ENCODE measurements at places on chromosomes 3 and 15.

GRCh38 chr3:62529230-62529629 lies 155.9 kb upstream of the FEZF2 start:
- DNase-seq = no peak

DNA sequence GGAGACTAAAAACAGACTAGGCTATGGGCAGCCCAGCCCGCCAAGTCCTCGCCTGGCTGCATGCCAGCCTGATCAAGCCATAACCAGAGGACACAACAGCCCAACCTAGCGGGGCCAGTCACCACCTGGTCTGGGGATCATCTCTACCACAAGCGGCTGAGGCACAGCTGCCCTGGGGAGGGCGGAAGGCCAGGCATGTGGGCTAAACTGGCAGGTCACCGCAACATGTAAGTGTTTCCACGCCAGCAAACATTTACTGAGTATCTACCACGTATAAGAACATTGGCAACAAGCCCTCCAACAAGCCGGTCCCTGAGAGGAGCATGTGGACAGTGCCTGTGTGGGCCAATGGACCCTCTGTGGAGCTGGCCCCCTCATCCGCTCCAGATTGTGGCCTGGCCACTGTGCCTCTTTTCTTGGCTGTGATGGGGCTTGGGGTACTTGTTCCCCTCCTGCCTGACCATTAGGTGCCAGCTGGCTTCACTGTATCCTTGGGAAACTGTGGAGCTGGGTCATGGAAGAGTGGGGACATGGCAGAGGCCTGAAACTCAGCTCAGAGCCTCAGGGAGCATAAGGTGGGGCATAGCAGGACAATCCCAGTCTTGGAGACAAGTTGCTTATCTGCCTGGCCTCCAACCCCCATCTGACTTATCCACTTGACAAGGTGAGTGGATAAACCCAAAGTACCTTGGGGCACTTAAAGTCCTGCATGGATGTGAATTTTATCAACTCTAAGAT lies 9.0 kb downstream of the UBXN7 start:
- DNase-seq = no peak

DNA sequence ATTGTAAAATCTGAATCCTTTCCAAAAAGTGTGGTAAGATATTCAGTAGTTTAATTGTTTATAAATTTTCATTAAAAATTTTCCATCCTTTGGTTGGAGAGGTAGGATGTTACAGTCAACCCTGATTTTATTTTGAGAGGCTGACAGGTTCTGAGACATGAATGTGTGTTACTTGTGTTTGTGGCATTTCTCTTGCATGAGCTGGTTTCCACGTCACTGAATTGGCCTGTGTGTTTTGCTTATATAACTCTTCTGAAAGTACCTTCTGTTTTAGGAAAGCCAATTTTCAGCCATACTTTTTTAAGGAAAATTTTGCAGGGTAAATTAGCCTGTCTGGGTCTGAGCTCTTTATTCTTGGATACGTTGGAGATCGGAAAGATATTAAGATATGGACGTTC lies 30.7 kb downstream of the PXYLP1 start:
- no peak for DNase-seq

DNA sequence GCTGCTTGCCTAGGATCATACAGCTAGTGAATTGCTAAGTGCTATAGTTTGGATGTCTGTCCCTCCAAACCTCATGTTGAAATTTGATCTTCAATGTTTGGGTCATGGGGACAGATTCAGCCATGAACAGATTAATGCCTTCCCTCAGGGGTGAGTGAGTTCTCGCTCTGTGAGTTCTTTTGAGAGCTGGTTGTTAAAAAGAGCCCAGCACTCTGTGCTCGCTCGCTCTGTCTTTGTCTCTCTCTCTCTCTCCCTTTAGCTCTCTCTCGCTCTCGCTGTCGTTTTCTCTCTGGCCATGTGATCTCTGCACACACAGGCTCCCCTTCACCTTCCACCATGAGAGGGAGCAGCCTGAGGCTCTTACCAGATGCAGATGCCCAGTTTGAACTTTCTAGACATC lies 14.9 kb downstream of the TRH start:
- DNase-seq = no peak

DNA sequence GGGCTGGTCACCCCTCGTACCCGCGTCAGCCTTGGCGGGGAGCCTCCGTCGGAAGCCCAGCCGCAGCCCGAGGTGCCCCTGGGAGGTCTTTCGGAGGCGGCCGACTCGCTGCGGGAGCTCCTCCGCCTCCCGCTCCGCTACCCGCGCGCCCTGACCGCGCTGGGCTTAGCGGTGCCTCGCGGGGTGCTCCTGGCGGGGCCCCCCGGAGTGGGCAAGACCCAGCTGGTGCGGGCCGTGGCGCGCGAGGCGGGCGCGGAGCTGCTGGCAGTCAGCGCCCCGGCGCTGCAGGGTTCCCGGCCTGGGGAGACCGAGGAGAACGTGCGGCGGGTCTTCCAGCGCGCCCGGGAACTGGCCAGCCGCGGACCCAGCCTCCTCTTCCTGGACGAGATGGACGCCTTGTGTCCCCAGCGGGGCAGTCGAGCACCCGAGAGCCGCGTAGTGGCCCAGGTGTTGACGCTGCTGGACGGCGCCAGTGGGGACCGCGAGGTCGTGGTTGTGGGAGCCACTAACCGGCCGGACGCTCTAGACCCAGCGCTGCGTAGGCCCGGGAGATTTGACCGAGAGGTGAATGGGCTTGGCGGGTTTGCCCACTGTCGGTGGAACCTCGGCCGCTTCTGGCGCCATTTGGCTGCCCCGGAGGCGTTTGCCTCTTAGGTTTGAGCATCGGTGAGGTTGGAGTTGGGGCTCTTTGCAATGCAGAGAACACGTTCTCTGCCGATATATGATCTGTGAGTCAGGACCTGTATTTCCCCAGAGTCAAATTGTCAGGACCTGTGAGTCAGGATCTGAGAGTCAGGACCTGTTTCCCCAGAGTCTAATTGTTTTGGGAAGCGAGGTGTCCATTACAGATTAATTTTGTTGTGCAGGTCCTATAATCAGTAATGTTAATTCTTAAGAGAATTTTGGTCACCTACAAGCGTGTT lies 24.9 kb upstream of the GATM start:
- DNase-seq = peak; percentile 12

GRCh38 chr15:24076090-24076784 lies 389.1 kb upstream of the NDN start:
- no peak for DNase-seq

- DNase-seq = no peak
Observed at GRCh38 chr3:136149667-136150066, 46.5 kb downstream of the MSL2 start.

DNA sequence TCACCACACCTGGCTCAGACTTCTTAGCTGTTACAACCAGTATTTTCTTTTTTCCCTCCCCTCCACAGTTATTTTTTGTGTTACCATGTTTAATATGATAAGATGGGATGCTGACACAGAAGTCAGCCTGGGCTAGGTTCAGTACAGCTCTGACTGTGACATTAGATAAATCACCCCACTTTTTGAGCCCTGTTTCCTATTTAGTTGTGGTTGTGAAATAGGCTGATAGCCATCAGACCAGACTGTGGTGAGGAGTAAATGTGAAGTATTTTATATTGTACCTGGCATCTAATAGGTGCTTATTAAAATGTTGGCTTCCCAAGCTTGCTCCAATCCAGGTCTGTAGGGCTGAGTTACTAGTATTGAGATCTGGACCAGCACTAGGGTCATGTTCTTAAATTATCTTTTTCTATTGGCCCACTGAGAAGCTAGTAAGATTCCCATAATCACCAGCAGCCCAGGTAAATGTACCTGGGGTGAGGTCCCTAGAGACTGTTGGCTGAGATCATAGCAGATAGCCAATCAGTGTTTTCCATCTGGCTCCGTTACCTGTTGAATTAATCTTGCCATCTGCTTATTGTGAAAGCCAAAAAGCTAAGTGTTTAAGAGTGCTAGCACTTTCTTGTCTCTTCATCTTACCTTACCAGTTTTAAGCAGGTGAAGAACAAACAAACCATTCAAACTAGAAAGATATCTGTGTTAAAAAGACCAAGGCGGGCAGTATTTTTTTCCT lies 61.0 kb downstream of the CCK start:
- DNase-seq = no peak

GRCh38 chr3:127768346-127769008 lies 53.8 kb downstream of the MGLL start:
- DNase-seq = no peak

DNA sequence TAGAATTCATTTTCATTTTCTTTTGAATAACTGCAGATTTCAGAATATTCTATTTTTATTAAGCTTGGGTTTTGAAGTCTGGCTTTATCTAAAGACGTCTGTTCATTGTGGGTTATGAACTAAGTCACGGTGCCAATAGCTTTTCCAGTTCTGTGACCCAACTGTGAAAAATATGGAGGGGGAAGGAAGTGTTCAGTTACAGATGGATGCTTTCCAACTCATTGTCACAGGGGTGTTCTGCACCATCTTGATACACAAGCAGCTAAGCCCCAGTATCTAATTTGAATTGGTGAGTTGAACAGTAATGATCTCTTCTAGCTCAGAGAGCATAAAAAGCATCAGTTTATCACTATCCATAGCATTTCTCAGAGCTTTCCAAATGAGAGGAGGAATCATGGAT lies 710.6 kb downstream of the EDEM1 start:
- no peak for DNase-seq

- no peak for DNase-seq
Observed at GRCh38 chr15:88882785-88883184, 12.6 kb downstream of the HAPLN3 start.

- no peak for DNase-seq
Observed at GRCh38 chr3:23000371-23000770, 202.8 kb upstream of the UBE2E2 start.

- DNase-seq = no peak
Observed at GRCh38 chr3:49717959-49718857, 1.3 kb downstream of the AMIGO3 start.

GRCh38 chr3:149368674-149369497 lies 8.6 kb downstream of the TM4SF1 start:
- no peak for DNase-seq

DNA sequence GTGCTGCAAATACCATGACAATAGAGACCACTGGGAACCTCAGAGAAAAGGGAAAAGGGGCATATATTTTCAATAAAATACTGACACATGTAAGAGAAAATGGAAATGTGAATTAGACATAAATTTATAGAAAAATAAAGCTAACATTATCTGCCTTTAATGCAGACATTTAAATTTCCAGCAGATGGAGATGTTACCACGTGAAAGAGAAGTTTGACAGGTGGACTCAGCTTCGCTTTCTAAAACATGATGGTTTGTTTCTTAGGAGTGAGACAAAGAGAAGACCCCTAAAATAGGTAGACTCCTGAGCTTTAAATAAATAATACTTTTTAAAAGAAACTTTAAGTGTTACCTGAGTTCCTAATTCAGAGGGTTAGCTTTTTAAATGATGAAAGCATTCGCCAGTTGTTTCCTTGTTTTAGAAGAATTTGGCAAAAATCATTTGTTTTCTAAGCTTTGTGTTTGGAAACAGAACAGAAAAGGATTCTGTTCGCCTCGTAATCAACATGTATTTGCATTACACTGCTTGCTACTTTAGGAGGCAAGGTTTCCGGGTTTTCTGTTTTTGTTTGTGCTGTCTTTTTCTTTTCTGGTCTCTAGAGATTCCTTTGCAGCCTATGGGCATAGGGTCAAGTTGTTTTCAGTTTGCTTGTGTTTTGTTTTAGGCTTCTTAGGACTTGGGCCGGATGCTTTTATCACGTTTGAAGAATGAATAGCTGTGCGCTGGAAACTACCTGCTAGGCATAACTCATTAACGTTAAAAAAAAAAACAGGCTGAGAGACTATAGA lies 271.4 kb downstream of the THSD4 start:
- DNase-seq = no peak

GRCh38 chr15:74300057-74300795 lies 64.1 kb downstream of the CCDC33 start:
- no peak for DNase-seq

DNA sequence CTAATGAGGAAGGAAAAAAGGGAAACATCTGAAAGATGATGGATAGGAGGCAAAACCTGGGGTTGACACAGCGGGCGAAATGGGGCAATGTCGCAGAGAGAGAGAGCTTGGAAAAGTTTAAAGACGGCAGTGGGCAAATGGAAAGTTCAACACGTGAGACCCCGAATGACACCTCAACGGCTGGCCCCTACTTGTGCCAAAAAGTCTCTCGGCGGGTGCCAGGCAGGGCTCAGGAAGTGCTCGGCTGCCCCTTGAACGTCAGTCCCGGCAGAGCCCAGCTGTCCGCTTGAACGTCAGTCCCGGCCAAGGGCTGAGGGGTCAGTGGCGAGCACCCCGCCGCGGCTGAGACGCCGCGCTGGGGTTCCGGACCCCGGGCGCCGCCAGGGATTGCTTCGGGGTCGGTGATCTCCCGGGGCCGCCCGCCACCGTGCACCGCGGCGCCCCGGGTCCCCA lies 658 bp downstream of the EOGT start:
- peak; percentile 28 for DNase-seq

DNA sequence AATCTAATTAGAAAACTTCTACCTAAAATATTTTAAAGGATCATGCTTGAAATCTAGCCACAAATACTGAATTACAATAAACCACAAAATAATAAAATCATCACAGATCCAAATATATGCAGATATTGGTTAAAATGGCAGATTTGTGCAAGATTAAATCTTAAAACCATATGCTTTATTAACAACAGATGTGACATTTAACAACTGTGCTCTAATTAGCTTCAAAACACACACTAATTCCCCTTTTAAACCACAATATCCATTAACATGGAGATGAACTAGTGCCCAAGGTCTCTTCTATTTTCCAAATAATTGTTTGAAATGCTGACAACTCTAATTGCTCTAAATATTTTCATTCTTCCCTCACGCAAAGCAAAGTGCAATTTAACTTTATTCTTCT lies 1530.3 kb downstream of the SI start:
- no peak for DNase-seq

- no peak for DNase-seq
Observed at GRCh38 chr3:148800414-148800813, 27.2 kb upstream of the CPB1 start.

GRCh38 chr15:101198800-101199199 lies 53.0 kb downstream of the CHSY1 start:
- DNase-seq = no peak

- peak; percentile 8 for DNase-seq
Observed at GRCh38 chr15:84570164-84570735, 30.6 kb upstream of the ZSCAN2 start.

DNA sequence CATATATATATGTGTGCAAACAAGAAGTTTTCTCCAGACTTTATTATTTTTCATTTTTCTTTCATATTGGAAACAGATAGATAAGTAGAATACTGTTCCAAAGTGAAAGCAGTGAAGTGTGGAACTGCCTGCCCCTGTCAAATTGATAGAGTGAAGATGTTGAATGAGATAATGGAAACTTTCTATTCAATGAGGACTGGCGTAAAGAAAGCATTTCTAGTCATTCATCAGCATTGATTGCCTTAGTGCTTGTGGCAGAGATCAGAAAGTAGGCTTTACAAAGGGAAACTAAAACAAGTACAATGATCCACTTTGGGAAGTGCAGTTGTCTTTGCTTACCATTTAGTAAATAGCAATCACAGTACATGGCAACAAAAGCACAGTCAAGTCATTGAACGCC lies 300.0 kb downstream of the CADM2 start:
- DNase-seq = no peak
